ENCODE measurements at places on chromosomes 6 and 20.

- no peak for DNase-seq
These were observed 13.7 kb downstream of the MAS1 start for GRCh38 chr6:159904497-159904911.

DNA sequence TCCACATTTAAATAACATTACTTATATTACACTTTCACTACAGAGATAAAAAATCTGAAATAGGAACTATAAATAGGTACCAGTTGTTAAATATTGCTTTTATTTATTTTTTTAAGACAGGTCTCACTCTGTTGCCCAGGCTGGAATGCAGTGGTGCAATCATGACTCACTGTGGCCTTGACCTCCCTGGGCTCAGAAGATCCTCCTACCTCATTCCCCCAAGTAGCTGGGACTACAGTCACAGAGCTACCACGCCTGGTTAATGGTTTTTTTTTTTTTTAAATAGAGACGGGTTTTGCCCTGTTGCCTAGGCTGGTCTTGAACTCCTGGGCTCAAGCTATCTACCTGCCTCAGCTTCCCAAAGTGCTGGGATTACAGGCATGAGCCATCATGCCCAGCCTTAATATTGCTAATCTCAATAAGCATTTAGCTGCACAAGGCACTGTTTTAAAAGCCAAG lies 17.3 kb downstream of the EEF1E1 start:
- no peak for DNase-seq

DNA sequence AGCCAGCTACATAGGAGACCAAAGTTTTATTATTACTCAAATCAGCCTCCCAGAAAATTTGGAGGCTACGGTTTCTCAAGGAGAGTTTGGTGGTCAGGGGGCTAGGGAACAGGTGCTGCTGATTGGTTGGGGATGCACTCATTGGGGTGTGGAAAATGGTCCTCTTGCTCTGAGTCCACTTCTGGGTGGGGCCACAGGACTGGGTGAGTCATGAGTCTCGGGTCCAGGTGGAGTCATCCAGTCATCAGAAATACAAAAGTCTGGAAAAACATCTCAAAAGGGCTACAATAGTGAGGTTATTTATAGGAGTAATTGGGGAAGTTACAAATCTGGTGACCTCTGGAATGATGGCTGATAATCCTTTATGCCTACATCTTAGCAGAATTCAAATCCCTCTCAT lies 54.3 kb upstream of the SLC22A16 start:
- DNase-seq, result no peak

- no peak for DNase-seq
These were observed 79.1 kb upstream of the SLC22A23 start for GRCh38 chr6:3535776-3536435.

DNA sequence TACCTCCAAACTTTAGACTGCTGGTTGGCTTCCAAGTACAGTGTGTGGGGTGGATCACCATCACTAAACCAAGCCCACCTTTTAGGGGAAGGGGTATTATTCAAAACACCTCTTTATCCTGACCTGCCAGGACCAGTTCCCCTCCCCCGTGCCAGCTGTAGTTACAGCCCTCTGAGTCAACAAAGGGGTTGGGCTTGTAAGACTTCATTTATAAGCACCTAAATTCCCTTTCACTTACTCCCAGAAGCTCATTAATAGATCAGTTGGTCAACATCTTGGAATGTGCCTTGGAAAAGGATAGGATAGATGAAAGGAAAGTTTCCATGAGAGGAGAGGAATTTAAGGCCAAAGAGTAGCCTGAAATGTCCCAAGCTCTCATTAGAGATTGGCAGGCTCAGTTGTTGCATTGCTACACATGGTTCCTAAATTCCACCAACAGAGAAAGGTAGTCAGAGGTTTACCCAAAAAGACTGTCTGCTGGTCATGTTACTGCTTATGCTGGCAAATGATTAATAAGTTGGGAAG lies 59.2 kb downstream of the TNFAIP3 start:
- DNase-seq, result peak; percentile 39

DNA sequence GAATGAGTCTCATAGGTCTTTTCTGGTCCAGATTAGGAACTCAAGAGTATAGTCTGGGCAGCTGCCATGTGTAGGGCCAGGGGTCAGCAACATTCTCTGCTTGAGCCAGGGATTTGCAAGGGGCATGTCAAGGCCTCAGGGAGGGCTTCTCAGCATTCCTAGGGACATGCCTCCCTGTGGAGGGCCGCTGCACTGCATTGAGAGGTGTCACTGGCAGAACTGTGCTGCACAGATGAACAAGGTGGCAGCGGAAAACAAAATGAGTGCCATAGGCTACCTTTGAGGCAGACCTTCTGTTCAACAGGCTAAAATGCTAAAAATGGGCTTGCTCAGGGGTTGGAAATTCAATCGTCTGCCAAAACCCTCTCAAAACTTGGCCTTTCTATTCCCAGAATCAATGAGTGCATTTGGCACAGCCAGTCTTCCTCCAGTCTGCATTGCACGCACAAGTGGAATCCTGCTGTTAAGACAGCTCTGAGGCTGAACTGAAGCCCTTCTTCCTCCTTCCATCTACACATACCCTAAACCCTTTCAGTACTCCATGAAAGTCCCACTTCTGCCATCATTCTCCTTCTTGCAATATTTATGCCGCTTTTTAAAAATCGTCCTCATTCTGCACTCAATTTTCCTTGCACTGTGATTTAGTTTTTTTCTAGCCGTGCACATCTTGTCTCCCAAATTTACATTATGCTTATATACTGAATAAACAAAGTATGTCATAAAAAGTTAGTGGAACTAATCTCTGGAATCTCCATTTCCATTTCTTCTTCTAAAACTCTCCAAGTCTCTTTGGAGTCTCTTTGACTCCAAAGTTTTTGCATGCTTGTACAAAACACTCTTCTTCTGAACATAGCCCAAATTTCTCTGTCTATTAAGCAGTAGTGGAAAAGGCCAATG lies 51.7 kb downstream of the SLC26A8 start:
- DNase-seq, result no peak

- DNase-seq, result no peak
These were observed 187.0 kb upstream of the BMP2 start for GRCh38 chr20:6580486-6580885.

- no peak for DNase-seq
These were observed 205.9 kb downstream of the ZMYND8 start for GRCh38 chr20:47150403-47151152.

DNA sequence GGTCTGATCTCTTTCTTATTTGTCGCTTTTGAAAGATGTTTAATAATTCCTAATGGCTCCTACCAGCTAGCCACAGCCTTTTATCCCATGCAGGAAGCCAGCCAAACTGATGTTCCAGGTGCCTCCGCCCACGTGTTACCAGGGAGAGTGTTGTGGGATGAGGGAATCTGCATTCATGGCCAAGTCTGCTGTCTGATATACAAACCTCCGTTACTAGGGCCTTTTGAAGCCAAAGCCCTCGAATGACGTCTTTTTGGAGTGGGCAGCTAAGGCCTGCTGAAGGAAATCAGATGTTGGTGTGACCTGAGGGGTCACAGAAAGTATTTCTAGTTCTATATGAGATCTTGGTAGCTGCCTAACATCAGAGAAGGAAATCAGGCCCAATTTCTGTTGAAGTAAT lies 21.3 kb downstream of the STK35 start:
- no peak for DNase-seq

DNA sequence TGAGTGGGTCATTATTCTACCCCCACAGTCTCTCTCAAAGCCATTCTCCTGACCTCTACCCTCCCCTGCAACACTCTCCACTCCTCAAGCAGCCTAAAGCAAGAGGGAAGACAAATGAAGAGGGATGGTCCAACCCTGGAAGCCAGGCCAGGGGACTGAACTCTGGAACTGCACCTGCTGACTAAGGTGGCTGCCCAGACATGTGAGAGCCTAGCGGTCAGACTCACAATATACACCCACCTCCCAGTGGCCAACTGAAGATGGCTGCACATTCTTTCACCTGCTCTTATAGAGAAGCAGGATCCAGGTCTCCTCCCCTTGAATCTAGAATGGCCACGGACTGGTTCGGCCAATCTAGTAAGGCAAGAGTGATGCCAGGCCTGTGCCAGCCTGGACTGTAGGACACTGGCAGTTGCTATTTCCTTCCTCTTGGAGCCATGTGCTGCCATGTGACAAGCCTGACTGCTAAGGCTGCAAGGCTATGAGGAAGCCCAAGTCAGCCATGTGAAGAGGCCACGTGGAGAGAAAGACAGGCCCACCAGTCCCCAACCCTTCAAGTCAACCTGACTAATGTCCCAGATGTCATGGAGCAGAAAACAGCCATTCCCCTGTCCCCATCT lies 31.8 kb downstream of the ACSS1 start:
- no peak for DNase-seq

- no peak for DNase-seq
These were observed 31.4 kb downstream of the HAO1 start for GRCh38 chr20:7908905-7909304.

GRCh38 chr6:107493158-107494057 lies 3.5 kb downstream of the SOBP start:
- DNase-seq, result no peak

DNA sequence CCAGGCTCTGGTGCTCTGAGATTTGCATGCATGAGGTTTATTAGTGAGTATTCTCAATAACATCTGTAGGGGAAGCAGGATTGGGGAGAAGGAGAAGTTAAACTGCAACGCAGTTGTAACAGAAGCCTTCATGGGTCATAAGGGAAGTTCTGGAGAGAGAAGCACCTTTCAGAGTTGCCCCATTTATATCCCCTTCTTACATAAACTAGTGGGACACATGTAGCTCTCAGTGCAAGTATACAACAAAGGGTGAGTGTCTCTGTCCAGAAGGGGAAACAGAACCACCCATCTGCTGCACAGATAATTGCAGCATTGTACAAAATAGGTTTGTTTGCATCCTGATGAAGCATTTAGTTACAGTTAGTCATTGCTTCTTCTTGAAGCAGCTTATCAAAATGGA lies 4.3 kb upstream of the ADGB start:
- DNase-seq, result no peak

DNA sequence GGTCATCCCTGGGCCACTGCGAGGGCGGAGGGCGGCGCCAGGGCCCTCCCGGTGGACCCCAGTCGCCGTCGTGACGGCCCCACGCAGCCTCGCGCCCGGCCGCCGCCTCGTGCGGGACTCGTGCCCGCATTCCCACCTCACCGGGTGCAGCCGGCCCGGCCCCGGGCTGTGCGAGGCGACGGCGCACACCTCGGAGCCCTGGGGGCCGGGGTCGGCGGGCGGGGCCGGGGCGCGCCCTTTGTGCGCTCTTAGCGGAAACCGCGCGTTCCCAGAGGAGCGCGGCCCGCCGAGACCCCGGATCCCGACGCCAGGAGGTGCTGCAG lies 5.5 kb upstream of the DLL1 start:
- DNase-seq, result no peak

- no peak for DNase-seq
These were observed 73.5 kb downstream of the SOX4 start for GRCh38 chr6:21666853-21667681.

DNA sequence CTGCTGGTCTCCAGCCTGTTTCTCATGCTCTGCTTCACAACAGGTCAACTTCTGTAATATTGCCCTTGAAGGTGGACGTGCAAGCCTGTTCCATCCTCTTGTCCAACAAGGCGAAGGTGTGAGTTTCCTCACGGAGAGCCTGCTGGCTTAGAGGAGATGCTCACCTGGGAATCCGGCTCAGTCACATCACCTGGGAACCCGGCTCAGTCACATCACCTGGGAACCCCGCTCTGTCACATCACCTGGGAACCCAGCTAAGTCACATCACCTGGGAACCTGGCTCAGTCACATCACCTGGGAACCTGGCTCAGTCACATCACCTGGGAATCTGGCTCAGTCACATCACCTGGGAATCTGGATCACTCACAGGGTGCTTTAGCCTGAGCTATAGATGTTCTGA lies 230.1 kb downstream of the ERMARD start:
- DNase-seq, result no peak

- no peak for DNase-seq
These were observed 471.7 kb downstream of the CBLN4 start for GRCh38 chr20:55533632-55534031.

DNA sequence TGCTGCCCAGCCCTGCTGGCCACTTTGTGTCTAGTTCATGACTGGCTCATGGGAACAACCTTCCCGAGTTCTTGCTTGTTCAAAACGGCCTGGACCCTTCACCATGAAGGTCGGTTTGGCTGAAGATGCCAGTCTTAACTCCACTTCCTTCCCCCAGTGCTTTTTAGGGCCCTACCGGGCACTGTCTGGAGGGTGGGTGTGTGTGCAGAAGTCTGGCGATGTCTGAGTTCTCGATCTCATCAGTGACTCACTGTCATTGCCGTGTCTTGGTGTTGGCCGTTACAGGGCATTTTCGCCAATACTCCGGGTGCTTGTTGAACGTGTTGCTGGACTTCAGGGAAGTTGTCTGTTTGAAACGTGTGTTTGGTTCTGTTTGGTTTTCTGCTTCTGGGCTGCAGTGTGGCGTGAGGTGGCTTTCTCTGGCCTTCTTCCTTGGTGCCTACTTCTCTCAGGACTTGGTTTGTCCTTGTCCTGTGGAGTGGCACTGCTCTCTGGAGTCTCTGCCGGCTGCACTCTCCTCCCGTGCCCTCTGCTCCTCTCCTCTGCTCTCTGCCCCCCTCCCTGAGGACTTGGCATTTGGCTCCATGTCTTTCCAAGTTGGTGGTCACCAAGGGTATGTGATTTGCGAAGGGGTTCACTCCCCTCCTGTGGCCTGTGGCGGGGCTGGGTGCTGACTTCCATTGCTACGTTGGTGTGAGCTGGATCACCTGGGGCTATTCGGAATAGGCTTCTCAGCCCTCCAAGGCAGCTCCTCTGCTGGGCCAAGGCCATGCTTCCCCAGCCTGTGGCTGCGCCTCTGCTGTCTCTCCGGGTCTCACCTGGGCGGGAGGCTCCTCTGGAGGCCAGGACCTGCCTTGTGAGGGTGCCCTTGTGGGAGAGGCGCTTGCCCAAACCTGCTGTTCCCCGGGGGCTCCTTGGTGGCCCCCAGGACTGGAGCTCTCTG lies 38.2 kb downstream of the PYGB start:
- peak; percentile 9 for DNase-seq

DNA sequence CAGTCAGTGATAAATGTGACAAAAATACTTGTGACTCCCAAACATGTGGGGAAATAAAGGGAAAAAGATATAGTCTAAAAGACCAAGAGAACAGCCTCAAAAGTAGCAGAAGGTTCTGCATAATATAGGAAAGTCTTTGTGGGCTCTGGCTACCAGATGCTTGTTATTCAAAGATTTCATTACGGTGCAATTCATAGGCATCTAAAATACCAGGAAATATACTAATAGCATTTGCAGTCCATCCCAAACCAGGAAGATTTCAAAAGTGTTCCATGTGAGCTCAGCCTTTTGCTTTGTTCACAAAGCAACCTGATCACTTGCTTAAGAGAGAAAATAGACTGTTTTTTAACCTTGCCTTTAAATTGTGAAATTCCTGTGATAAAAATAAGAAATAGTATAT lies 506.7 kb upstream of the MARCKS start:
- DNase-seq, result no peak
